ENCODE measurements at places on chromosomes 4 and X.

GRCh38 chr4:147570616-147571015, 46.6 kb upstream of the TMEM184C start:
- DNase-seq = no peak

DNA sequence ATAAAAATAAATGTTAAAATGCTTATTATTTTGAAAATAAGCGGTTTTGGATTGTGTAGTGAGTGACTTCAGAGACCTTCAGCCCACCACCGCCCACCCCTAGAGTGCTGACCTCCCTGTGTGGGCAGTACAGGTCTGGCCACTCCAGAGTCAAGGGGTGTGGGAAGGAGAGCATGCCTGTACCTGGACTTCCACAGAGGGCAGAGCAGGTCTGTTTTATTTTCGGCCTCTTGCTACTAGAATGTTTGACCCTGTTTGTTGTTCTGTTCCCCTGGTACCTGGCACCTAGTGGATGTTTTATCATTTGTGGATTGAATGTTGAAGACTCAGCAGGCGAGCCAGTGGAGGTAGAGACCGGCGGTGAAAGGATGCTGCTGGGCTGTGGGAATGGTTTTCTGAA, 14.3 kb downstream of the PIGG start:
- no peak for DNase-seq

DNA sequence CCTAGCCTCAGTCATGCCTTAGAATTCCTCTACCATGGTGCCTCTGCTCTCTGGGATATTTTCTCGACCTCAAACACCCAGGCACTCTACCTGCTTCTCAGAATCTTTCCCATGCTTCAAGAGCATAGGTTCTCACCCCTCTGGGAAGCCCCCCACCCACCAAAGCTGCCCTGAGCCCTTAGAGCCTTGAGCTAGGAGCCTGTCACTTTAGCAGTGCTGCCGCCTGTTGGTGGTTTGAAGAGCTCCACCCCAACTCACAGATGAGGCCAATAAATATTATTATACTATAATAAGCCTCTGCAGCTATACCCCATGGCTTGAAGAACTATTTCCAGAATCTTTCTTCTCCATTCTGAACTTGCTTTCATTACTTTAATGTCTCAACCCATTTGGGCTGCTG, 109.7 kb downstream of the RTL5 start:
- no peak for DNase-seq

DNA sequence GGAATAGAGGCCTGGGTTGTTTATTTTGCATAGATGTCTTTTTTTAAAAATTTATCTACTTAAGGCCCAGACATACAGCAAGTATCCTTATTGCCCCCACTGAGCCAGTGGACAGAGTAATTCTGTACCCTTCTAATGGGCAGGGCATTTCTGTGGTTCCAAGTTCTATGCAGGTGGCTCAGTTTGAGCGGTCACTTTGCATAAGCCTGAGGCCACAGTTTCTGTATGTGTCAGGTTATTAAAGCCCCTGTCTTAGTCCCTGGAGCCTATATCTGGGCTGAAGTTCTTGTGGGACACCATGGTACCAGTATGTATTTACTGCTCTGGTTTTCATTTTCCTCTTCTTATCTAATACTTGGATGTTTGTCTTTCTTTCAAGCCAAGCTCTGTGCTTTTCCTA, 168.8 kb downstream of the MID1IP1 start:
- no peak for DNase-seq

- DNase-seq = no peak
Observed at GRCh38 chrX:70016513-70016912, 33.2 kb downstream of the AWAT2 start.

Measured in T follicular helper cell (primary cell).